ENCODE measurements at places on chromosomes 7 and 10.
A peak's percentile ranks its signal among the peaks of the same experiment; 100 is the strongest.

DNA sequence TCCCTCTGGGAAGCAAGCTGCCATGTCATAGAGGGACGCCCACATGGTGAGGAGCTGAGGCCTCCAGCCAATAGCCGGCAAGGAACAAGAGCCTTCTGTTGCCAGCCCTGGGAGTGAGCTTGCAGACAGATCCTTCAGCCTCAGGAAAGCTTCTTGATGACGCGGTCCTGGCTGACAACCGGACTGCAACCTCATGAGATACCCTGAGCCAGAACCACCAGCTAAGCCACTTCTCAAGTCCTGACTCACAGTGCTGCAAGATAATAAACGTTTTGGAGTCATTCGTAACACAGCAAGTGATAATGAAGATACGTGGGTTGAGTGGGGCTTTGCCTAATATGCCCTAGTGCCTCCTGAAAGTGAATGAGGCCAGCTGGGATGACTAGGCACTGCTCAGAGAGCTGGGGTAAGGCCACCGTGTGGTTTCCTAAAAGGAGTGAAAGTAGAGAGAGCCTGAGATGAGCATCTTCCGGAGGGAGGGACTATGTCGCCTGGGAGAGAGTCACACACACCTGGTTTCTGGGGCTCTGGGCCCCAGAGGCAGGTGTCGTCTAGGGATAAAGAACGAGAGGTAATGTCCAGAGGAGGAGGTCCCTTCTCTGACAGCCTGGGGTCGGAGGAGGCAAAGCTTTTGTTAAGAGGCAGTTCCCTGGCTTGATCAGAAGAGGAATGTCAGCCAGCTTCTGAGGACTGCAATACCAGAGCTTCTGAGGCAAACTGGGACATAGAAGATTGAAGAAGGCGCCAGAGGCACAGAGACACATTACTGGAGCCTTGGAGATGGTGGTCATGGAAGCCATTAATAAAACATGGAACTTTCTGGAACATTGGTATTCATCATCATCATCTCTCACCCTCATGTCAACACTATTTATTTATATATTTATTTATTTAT lies 53.6 kb downstream of the PYROXD2 start:
- peak; percentile 41 for DNase-seq

DNA sequence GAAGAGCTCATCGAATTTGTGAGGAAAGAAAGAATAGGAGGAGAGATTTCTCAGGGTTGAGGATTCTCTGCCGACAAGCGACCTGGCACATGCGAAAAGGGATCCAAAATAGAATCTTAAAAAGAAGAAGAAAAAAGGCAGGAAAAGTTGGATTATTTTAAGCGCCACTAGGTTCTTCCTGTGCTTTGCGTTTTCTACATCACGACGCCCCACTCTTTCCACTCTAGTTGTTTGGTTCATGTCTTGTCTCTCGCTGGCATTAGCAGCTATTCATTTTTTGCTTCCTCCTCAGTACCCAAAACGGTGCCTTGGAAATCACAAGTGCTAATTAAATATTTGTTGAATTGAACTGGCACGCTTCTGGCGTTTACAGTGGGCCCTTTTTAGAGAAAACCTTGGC lies 674 bp upstream of the FRA10AC1 start:
- DNase-seq, result peak; percentile 12

- DNase-seq, result no peak
Measured at GRCh38 chr10:71390921-71391690, 5.6 kb upstream of the CDH23 start.

GRCh38 chr10:74836877-74837276 lies 10.5 kb downstream of the KAT6B start:
- no peak for DNase-seq

DNA sequence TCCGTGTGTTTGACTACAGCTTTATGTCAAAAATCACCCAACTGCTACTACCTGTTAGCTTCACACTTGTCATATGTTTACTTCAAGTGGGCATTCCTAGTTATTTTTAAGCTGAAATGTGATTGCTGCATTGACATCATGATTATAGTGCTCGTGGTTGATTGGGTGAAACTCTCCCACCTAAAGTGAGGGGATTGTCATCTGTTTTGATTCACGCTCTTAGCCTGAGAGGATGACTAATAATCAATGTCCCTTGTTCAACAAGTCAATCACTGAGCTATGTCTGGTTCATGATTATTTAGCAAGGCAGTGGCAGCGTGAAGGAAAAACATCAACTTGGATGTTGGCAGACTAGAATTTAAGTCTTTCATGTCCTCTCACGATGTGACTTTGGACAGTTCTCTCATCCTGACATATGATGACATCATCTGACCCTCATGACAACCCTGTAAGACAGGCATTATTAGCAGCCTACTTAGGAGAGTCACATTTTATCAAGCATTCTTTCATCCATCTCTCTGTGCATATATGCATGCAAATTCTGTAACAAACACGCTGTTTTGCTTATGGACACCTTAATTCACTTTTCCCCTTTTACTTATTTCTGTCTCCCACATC lies 352.6 kb upstream of the ZMIZ1 start:
- no peak for DNase-seq

DNA sequence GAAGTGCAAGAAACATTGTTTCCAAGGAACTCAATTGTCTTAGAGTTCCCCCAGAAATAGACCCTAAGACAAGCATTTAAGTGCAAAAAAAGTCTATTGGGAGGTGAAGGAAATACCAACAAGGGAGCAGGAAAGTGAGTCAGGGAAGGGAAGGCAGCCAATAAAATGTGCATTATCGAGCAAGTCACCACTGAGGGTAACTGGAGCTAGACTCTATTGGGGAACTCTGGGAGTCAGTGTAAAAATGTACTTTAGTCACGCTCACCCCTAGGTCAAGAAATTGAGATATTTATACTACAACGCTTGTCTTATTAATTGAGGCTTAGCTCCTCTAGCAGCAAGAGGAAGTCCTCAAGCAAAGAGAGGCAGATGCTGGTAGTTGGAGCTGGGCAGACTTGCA lies 137.7 kb downstream of the RTKN2 start:
- DNase-seq, result no peak

DNA sequence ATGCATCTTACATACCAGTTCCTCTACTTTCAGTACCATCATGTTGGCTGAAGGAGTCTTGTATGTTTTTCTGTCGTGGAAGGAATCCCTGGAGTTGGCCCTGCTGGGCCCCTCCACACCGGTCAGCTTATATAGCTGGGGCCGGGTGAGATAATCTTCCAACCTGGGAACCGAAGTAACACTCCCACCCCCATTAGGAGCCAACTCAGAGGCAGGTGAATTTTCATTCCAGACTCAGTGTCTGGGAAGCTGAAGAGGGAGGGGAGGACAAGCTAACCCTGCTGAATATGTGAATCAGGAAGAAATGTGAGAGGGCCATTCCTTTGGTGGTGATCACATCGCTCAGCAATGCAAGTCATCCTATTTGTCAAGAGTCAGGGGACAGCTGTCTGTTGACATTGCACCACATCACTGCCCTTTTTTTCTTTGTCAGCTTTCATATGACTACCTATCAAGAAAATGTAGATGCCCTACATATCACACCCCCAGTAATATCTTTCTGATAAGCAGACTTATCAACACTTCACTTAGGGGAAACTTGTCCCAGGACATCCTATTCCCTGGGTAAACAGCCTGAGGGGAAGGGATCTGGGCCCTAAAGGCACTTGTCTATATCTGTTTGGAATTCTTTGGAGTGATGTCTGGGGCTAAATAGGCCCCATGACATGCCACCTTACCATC lies at the start of gene ANKRD1:
ANKRD1 (minus strand) TSS at position 102 of the 681 bp plus-strand sequence; CDS start at position 42, 60 bp downstream.
- no peak for DNase-seq

DNA sequence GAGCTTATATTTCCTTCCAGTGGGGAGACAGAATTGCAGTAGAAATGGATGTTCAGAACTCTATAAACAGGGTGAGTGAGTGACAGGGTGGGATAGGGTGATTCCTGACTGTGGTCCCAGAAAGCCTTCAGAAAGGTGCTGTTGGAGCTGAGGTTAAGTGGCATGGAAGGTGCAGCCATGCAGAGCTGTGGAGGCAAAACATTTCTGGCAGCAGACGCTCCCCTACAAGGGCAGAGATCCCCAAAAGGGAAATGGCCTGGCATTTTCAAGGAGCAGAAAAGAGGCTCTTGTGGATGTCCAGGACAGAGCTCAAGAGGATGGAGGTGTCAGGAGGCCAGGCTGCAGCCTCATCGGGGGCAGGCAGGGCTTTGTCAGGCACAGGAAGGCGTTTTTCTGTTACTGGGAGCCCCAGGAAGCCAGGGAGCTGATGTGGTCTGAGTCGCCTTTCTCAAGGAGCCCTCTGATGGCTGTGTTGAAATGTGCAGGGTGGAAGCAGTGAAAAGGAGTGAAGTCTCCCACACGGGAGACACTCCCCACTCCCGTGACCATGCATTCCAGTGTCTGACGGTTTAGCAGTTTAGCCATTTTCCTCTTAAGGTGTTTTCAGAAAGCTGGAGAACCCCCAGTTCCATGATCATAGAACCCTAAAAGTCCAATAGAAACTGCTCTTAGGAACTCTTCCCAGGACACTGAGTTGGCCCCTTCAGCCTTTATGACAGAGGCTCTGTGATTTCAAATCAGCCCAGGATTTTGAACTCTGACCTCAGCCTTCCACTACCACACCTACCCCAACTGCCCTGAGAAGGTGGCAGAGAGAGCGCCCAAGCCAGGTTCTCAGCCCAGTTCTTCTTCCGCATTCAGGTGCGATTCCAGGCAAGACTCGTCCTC lies 96.2 kb downstream of the C10orf105 start:
- peak; percentile 47 for DNase-seq

DNA sequence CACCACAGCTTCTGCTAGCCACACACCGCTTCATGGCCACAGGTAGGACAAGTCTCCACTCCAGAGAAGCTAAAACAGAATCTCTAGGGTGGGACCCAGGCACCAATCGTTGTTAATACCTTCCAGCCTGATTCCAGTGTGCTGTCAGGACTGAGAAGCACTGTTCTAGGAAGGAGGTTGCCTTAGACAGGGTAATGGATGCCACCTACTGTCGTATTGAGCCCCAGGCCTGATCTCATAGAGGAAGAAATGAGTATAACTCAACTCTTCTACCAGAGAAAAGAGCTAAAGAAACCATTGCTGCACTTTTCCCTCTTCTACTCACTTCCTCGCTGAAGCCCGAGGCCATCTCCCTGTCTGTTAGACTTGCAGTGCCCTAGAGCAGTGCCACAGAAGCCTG lies 31.8 kb downstream of the CNNM1 start:
- DNase-seq, result no peak

DNA sequence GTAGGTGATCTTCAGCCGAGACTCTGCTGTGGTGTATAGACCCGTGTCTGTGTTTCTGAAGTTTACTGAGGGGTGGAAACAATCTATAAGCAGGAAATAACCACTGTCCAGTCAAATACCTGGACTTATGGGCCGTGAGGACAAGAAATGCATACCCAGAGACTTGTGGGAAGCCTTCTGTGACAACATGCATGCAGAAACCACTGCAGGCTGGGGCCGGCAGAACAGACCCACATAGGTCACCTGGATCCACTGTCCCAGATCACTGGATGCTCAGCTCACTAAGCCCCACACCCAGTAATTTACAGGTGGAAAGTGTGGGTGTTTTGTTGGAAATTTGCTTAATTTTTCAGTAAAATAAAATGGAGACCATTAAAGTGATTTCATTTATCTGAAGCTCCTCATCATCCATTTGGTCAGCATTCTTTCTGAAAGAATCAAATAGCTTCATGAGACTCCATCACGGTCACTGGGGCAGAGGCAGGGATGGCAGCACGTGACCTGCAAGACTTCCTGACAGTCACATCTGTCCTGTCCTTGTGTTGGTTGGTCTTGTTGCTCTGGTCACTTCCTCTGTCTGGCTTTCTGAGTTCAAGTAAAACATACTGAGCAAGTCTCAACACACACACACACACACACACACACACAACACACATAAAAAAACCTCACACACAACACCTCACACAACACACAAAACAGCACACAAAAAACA lies 108.3 kb downstream of the TNS3 start:
- DNase-seq, result no peak

DNA sequence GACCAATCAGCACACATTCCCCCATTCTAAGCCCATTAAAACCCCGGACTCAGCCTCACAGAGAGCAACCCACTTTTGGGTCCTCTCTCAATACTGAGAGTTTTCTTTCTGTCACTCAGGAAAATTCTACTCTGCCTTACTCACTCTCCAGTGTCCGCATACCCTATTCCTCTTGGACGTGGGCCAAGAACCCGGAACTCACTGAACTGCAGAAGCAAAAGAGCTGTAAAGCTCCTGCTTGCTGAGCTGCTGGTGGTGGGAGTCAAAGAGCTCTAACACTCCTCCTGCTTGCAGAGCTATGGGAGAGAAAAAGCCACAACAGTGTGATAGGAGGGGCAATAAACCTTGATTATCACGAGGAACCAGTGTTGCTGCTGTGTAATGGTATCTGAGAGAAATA lies 386.9 kb downstream of the POM121L12 start:
- DNase-seq, result no peak

DNA sequence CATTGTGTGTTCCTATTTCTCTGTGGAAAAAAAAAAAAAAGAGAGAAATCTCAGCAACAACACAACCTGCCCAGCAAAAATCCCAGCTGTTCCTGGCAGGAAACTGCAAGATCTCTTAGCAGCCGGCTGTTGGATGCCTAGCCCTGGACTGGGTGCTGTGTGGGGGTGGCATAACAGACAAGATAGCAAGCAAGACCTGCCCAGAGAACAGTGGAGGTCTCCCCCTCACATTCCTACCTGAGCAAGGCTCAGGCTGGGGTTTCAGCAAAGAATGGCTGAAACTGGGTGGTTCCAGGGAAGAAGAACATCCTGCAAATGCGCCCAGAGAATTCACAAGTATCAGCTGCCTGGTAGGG lies 248.8 kb upstream of the ZMIZ1 start:
- DNase-seq, result no peak

DNA sequence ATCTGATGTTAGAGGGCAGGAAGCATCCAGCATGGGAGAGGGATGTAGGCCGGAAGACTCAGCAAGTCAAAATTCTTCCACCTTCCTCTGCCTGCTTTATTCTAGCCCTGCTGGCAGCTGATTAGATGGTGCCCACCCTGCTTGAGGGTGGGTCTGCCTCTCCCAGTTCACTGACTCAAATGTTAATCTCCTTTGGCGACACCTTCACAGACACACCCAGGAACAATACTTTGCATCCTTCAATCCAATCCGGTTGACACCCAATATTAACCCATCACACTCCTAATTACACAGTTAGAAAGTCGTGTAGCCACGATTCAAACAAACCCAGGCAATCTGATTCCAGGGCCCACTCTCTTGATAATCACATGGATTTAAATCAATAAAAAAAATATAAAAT lies 433.9 kb upstream of the LRGUK start:
- no peak for DNase-seq

GRCh38 chr10:6987536-6987945 lies 407.5 kb upstream of the PRKCQ start:
- DNase-seq, result no peak

DNA sequence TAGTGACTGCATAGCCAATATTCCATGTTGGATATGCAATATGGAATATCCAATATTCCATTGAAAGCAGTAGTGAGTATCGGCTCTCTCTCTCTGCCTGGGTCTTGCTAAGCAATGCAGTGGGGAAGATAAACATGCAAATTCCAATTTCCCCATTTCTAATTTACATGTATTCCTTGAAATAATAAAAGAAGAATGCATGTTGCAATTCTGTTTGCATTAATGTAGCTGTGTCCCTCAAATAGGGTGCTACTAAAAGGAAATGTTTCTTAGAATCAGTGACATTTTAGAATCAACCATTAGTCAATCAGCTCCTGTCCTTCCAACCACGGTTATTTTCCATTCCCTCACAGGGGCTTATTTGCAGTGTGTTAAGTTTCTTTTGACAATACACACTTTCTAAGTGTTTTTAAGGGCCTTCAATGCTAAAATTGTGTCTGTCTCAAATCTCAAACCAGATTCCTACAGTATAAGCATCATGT lies 46.7 kb downstream of the AFAP1L2 start:
- no peak for DNase-seq
